Femur (tissue), 1 donor: ENCODE measurements at places on chromosomes 4 and X.

- no peak for DNase-seq
These were observed 30.0 kb downstream of the PAPSS1 start for GRCh38 chr4:107689912-107690587.

DNA sequence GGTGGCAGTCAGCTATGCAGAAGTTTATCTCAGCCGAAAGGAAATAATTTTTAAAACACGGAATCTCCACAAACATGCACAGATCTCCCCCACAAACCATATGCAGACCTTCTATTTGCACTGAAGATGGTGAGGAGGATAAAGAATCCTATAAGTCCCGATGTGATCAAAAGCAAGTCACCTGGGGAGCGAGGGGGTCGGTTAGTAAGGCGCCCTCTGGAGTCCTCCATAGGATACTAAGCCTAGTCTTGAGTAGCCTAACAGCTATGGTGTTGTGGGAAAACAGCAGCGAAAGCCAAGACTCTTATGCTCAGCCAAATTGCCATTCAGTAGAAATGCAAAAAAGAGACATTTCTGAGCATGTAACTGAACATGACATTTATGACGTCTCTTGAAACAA is 210.9 kb downstream of the FRMPD4 start:
- DNase-seq, result no peak

DNA sequence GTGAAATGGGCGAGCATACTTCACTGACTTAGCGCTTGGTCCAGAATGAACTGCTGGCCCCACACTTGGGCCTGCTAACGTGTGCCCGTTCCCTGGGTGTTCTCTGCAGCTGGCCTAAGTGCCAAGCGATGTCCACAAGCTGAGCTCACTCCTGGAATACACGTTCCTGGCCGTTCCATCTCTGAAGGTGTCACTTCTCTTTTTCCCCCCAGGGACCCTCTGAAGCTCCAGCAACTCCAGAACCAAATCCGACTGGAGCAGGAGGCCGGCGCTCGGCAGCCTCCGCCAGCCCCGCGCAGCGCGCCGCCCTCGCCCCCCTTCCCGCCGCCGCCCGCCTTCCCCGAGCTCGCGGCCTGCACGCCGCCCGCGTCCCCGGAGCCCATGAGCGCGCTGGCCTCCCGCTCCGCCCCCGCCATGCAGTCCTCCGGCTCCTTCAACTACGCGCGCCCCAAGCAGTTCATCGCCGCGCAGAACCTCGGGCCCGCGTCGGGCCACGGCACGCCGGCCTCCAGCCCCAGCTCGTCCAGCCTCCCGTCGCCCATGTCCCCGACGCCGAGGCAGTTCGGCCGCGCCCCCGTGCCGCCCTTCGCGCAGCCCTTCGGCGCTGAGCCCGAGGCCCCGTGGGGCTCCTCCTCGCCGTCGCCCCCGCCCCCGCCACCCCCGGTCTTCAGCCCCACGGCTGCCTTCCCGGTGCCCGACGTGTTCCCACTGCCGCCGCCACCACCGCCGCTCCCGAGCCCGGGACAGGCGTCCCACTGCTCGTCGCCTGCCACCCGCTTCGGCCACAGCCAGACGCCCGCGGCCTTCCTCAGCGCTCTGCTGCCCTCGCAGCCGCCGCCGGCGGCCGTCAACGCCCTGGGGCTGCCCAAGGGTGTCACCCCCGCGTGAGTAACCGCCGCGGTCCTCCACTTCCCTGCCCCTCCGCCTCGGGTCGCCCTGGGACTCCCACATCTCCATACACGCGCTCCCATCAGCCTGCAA is 132.3 kb downstream of the CBR4 start:
- peak; percentile 60 for DNase-seq

DNA sequence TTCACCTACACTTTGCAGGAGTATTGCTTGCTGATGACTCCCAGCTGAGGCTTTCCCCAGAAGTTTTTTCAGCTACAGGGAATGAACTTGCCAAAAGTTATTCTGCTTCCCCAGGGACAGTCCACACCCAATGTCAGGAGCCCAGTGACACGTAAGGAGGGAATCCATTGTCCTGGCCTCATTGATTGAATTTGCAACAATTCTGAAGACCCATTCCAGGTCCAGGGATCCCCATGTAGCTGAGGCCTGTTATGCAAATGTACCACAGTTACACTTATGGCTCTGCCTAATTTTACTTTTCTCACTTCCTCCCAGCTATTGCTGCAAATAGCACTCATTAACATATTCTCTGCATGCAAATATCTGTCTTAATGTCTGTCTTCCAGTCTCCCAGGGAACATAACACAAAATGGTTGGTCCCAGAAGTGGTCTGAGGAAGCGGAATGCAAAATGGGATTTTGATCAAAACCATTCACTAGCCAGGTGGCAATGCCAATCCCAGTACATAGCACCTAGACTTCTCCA is 113.7 kb upstream of the ACTRT1 start:
- no peak for DNase-seq

DNA sequence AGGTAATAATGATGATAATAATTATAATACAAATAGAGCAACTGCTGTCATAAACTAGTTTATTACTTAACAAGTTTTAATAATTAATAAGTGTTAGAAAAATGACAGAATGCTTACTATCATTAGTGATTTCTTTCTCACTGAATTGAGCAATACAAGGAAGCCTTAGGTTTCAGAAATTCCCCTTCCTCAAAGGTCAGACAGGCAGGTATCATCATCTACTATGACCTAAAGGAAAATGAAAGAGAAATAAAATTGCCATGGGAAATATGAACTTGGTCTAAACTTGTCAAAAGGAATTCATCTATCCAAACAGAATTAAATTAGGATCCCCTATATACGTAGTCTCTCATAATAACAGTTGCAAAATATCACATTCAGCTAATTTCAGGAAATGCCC is 56.3 kb upstream of the SLC7A11 start:
- DNase-seq, result no peak

GRCh38 chr4:189304167-189304566 is 636.5 kb upstream of the FRG1 start:
- DNase-seq, result no peak

DNA sequence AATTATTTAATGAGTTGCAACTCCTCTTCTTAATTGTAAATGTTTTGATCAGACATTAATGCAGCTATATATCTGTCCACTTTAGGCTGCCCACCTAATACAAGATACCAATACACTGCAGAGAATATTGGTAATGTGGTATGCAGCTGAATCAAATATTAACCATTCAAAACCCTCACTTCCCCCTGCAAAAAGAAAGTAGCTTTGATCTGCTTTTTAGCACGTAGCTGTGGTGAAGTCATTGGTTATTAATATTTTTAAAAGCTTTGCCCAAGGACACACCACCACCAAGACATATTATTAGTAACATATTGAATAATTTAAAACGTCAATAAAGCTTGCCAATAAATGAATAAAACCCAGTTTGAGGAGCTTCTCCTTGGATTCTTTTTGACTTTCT is 28.6 kb upstream of the CYP2U1 start:
- no peak for DNase-seq

DNA sequence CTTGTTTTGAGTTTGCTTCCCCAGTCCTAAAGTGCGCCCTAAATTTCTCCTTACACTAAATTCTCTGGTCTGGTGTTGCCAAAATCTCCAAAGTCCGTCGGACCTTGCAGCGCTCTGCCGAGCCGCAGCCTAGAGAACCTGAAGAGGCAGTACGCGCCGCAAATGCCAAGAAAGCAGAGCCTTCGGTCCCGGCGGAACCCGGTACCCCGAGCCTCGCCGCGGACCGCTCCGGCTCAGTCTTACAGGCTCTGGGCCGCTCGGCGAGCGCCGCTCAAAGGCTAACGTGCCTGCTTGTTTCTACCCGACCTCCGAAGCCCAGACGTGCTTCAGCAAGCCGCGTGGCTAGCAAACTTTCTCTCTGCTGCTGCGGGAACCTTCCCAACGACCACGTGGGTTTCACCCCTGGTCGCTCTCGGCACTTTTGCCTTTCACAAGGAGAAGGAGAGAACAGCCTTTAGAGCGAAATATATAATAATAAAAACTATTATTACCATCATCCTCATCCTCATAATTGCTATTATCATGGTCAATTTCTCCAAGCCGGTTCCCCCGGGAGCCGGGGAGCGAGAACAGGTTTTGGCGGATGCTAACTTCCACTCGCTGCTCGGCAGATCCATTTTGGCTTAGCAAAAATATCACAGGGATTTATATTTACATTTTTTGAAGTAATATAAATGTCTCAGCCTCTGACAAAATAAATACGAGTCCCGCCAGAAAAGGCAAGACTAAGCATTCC is 2.2 kb upstream of the HTR2C start:
- DNase-seq, result no peak

DNA sequence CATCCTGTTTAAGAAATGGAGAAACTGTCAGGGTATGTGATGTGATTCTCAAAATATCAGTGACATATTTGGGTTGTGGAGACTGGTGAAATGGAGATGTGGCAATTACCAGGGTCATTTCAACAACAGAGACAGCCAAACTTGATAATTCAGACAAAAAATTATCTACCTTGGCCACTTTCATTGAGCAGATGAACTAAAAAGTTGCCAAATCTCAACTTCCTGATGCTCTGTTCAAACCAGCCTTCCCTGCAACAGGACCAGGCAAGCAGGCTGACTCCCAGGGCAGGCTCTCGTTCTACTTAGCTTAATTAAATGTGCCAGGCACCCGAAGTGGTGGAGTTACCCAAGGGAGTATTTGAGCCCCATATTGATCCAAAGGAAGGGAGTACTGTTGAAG is 199.6 kb downstream of the AFF2 start:
- DNase-seq, result no peak

DNA sequence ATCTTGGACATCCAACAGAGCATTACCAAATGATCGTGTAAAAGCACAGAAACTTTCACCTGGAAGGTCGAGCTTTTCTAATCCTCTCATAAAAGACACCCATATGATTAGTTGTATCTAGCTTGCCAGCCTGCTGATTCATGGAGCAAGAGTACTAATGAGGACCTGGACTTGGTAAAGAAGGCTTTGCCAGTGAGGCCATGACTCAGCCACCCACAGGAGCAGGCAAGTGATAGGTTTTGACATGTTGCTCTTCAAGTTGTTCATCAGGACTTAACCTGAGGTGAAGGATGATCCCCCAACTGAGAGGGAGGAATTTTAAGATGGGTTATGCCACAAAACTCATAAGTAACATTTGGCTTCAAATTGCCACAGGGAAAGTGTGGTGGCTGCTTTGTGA is 24.7 kb upstream of the EPGN start:
- no peak for DNase-seq

GRCh38 chrX:110418316-110419235 is 59.9 kb downstream of the RTL9 start:
- peak; percentile 77 for DNase-seq

DNA sequence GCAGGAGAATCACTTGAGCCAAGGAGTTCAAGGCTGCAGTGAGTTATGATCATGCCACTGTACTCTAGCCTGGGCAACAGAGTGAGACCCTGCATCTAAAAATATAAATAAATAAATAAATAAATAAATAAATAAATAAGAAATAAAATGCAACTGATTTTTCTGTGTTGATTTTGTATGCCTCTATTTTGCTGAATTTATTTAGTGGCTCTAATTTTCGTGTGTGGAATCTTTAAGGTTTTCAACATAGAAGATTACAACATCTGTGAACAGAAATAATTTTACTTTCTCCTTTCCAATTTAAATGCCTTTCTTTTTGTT is 30.9 kb upstream of the ABCG2 start:
- no peak for DNase-seq

- DNase-seq, result no peak
These were observed 8.7 kb upstream of the TIMM8A start for GRCh38 chrX:101357166-101357795.

GRCh38 chr4:153777421-153777820 is 11.5 kb downstream of the SFRP2 start:
- no peak for DNase-seq

DNA sequence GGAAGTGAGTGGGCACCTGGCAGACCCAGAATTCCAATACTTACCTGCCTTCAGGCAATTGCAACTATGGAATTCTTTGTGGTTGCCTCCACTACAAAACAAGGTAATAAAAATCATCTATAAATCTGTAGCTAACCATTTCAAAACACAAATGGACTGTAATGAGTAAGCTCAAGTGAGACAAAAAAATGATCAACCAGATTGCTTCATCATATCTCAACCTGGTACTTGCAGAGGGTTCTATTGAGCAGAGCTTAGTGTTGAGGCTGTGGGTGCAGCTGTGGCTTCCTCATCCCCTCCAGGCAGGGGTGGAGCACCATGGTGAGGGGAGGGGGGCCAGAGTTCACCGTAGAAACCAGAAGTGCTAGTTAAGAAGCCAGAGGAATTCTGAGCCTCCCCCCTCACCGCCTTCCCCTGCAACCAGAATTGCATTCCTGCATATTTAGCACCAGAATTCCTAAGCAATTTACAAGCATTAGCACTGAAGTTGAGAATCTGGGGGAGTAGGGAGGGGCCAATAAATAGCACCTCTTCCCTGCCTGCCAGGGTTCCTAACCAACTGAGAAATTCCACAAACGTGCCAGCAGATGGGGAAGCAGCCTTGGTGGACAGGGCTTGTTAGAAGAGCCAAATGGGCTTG is 11.5 kb downstream of the CTAG1A start:
- peak; percentile 25 for DNase-seq

DNA sequence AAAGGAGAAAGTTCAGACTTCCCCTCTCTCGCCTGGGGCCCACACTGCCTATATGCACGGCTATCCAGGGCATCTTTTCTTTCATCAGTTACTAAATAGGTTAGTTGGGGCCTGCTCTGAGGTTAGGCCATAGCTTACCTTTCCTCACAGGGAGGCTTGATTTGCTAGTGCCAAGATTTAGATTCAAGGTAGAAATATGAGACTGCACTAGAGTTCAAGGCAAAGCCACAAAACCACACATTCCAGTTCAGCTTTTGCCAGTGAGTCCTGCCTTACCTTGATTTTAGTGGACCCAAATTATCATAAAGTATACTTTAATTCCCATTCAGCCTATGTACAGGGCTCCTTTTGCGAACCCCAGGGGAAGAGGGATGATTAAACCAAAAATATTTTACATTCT is 762.8 kb downstream of the PDHA2 start:
- no peak for DNase-seq

- no peak for DNase-seq
These were observed 452.3 kb downstream of the IL1RAPL1 start for GRCh38 chrX:29039501-29039900.

GRCh38 chr4:24799544-24800324 is 4.4 kb downstream of the SOD3 start:
- no peak for DNase-seq

DNA sequence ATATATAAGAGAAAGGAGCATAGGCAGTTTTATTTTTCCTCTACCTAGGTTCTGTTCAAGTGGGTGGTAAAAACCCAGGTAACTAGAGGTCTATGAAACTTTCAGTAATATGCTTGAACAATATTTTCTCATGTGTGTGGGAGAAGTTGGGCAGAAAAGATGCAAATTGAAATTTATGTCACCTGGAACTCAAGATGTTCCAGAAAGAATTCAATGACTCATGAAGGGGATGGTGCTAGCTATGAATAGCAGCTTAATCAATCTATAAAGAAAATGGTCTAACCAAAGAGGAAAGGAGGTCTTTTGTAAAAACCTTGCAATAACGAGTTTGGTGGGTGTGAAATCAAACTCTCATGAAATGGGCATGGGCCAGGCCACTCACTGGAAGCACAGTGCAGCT is 263.8 kb downstream of the INPP4B start:
- no peak for DNase-seq

DNA sequence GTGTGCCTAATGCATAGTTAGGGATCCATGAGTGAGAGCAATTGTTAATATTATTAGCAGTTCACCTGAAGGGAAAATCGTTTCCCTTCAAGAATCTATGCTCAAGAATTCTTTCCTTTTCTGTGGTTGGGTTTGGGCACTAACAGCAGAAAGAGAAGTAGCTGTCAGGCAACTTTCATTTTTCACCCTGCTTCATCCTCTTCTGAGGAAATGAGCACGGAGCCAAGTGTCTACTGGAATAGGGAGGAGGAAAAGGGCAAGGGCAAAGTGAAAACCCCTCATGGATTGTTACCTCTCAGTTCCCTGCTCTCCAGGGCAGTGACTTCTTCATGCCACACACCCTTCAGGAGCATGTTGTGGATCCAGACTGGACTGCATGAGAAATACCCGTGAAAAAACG is 2.6 kb upstream of the HPGDS start:
- no peak for DNase-seq
